ENCODE measurements at places on chromosomes 4 and X.

DNA sequence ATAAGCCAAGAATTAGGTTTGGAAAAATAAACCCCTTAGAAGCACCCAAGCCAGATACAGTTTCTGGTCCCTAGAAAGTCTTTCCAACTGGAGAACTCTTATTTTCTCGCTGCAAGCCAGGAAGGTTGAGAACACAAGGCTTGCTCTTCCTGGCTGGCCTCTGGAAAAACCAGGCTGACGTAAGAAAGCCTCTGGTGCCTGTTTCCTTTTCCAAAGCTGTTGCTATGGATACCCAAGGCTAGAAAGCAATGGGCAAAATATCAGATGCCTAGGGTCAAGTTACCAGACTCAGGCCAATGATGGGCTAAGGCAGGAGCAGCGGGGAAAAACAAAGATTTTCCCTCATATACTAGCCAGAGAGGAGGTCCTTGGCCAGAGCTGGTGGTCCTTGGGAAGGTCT, 281.6 kb downstream of the KLHL13 start:
- DNase-seq: no peak

GRCh38 chr4:54155936-54156335, 56.0 kb downstream of the GSX2 start:
- DNase-seq: no peak

DNA sequence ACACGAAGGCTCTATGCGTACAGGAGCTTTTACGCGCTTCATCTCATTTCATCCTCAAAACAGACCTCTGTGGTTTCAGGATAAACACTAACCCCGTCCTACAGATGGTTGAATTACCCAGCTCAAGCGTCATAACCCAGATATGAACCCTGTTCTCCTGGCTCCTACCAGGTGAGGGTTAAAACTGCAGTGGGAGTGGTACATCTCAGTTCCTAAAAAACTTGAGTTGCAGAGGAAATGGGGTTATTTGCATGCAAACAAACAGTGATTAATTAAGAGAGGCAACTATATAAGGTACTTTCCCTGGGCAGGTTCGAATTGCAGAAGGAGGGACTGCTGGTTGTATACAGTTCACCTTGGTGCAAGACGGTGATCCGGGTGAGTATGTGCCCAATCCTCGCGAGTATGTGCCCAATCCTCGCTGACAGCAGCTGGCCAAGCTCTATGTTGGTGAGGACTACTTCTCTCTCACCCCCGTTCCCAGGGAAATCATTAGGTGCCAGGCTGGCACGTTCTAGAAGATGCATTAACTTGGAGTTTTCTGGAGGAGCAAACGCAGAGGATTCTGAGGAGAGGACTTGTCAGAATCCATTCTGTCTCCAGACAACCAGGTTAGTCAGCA, 72.6 kb downstream of the FHDC1 start:
- no peak for DNase-seq

GRCh38 chrX:138847930-138848329, 136.4 kb upstream of the FGF13 start:
- DNase-seq: no peak

- DNase-seq: no peak
These were observed at the start of gene AGTR2 for GRCh38 chrX:116170511-116170910. Gene AGTR2, plus strand, starts transcription at chrX:116170744. Its CDS starts 1,537 bp downstream, at chrX:116172281.

GRCh38 chr4:76990288-76991080, 40.9 kb downstream of the SEPTIN11 start:
- no peak for DNase-seq

DNA sequence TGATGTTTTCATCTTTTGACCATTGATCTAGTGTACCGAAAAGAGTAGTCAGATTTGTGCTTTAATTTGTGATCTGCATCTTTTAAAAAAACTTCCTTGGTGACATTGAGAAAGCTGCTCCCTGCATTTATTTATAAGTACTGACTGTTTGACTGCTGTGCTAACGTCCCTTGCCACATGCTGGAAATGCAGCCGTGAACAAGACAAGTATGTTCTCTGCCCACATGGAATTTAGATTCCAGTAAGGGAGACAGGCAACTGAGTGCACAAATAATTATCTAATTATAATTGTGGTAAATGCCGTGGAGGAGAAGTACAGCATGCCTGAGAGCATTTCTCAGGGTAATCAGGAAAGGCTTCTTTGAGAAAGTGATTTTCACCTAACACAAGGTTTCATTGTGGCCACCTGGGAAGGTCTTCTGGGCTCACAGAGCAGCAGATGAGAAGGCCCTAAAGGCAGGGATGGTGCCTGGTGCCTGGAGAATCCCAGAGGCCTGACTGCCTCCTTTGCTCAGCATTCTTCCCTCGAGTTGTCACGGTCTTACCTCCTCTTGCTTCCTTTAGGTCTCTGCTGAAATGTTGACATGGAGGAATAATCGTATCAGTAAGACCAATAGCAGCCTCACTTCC, 55.8 kb downstream of the PTTG2 start:
- no peak for DNase-seq

GRCh38 chr4:46258431-46258830, 131.5 kb downstream of the GABRA2 start:
- DNase-seq: no peak

DNA sequence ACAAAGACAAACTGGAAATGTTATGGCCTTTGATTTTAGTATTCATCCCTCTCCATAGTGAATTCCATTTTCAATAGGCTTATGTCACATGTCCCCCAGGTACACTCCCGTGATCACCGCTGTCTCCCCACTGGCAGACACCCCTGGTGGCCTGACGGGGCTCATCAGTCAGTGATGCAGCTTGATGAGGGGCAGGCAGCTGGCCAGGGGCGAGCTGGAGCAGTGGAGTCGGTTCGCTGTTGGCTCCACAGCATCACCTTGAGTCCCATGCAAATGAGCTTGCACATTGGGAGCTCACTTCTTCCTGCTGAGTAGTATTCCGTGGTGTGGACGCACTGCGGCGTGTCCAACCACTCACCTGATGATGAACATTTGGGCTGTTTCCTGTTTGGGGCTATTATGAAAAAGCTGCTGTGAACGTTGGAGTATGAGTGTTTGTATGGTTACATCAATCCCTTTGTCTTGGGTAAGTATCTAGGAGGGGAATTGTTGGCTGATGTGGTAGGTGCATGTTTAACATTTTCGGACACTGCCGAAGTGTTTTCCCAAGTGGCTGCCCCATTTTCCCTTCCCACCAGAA, 5.2 kb downstream of the TREX2 start:
- no peak for DNase-seq

- no peak for DNase-seq
These were observed 844.2 kb downstream of the RAPGEF2 start for GRCh38 chr4:159946983-159947615.

- no peak for DNase-seq
These were observed 584.2 kb upstream of the INTU start for GRCh38 chr4:127048376-127049044.

- DNase-seq: no peak
These were observed 63.0 kb upstream of the TMEM150C start for GRCh38 chr4:82624819-82625218.

DNA sequence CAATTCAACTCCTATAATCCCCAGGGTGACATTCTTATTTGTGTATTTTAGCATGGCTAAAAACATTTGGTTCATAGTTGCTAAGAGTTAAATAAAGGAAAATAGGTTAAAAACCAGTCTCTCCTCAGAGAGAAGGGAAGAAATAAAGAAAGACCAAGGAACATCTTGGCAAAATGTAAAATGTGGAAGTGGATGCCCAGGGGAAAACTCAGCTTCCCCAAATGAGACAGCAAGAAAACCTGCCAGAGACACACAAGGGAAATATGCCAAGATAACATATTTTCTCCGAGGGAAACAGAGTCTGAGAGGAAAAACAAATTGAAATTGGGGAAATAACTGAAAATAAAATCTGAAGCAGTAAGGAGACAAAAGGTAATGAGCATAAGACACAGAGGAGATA, 1569.3 kb downstream of the PCDH18 start:
- DNase-seq: no peak

DNA sequence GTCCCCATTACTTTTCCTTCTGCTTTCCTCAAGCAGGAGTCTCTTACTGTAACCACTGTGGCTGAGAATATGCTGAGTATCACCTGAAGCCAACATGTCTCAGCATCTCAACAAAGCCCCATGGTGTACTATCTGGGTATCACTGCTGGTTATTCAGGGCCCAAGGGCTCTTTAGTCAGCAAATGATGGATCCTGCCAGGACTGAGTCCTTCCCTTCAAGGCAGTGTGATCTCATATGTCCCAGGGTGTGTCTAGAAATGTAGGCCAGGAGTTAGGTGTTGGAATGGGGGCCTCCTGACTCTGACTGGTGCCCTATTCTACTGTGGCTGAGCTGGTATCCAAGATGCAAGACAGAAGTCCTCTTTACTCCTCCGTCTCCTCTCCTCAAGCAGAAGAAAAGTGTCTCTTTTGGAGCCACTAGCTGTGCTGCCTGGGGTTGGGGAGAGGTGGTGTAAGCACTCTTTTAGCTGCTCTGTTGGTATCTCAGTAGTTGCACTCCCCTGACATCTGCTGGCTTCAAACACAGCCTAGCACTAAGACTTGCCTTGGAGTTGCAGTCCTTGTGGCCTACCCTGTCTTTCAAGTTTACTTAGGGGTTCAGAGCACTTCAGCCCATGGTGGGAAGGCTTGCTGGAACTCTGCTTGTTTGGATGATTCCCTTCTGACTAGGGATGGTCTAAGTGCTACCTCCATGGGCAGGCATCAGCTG, 28.6 kb downstream of the OCIAD2 start:
- DNase-seq: no peak

DNA sequence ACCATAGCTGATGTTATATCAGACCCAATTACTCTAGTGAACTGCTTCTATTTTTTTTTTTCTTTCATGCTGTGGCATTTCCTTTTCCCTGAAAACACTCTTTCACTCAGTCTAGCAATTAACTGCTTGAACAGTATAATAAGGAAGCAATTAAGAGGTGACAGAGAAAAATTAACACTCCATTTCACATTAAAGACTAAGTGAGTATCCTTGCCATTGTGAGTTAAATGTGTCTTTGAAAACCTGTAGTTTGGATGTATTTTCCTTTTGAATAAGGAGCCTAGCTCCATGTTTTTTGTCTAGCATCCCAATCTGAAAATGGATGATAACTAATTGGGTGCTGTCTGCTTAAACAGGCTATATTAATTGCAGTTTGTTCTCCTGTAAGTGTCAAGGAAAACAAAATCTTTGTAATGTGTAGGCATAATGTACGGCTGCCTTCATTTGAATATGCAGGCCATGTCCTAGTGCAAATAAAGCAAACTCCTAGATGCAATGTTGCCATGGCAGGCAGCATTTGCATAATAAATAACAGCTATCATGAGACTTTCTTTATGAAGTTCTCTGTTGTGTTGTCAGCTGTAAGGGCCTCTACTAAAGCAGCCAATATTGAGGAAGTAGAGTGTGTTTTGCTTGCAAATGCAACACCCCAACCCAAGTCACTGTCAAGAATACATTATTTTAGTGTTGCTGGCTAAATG, 416.7 kb downstream of the ZIC3 start:
- no peak for DNase-seq

DNA sequence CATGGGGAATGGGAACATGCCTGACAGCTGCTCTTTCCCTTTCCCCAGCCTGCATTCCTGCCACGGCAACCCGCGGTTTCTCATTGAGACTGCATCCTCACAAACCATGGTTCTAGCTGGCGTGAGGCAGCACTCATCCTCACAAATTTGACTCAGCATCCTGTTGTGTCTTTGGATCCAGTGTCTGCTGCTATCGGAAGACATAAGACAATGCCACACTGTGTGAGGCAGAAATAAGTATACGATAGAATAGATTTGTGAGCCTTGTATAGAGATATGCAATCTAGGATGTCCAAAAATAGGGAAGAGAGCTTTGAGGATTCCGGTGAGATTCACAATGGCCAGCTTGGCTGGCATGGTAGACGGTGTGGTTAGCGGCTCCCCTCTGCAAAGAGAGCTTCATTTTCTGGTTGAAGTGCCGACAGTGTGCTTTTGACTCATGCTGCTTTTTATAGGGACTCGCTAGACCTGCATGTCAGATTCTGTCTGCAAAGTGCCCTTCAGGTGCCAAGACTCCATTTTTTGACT, 161.3 kb upstream of the PSAPL1 start:
- no peak for DNase-seq

GRCh38 chr4:41146196-41146595, 68.1 kb downstream of the APBB2 start:
- DNase-seq: no peak

DNA sequence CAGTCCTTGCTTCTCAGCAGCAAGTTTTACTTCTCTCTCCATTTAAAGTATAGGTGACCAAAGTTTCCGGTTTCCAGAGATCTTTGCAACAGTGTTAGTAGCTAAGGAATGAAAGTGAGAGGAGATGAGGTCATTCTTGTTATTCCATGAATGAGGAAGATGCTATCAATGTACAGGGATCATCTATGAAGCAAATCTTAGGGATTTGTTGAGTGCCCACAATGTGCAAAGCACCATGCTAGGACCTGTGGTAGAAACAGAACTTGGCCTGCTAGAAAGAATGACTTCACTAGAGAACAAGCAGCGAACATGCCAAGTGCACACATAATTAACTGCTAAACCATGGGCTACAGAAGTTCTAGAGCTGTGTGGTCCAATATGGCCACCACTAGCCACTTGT, 112.5 kb downstream of the MID1 start:
- no peak for DNase-seq

DNA sequence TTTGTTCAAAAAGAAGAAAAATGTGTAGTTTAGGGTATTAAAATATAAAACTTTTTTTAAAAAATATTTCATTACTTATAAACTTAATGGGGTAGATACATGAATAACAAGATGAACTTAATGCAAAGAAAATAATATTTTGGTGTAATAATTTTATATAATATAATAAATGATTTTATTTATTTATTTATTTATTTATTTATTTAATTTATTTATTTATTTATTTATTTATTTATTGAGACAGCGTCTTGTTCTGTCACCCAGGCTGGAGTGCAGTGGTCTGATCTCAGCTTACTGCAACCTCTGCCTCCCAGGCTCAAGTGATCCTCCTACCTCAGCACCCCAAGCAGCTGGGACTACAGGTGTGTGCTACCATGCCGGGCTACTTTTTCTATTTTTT, 20.8 kb upstream of the TEX13C start:
- no peak for DNase-seq

DNA sequence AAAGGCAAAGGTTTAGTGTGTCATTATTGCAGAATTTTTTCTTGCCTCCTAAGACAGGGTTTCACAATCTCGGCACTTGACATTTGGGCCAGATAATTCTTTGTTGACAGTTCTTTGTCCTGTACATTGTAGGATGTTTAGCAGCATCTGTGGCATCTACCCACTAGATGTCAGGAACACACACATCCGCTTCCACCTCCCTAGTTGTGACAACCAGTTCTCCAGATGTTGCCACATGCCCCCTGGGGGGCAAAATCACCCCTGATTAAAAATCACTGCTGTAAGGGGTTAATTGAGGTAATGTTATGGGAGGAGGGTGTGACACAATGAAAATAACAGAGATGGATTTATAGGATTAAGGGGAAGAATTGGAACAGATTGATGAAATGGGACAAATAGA, 75.3 kb downstream of the HMGB2 start:
- no peak for DNase-seq

GRCh38 chrX:109049903-109050302, 313.5 kb upstream of the IRS4 start:
- no peak for DNase-seq

DNA sequence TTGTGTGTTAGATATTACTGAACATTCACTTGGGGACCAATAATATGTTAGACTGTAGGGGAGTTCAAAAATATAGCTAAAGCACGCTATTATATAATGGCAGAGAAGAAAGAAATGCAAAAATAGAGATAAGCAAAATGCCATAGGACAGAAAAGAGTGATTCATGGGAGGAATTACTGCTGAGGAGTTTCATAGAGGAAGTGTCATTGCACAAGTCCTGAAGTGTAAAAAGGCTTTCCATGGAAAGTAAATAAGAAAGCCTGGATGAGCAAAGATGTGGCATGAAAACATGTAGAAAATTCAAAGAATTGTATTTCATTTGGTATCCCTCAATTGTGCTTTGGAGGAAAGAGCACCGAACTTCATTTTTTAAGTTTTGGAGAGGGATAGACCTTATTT, 14.5 kb downstream of the HMGB2 start:
- no peak for DNase-seq
